ENCODE measurements at places on chromosomes 3 and 15.
A peak's percentile ranks its signal among the peaks of the same experiment; 100 is the strongest.

- DNase-seq: no peak
Measured at GRCh38 chr3:113677737-113678136, 18.7 kb downstream of the USF3 start.

DNA sequence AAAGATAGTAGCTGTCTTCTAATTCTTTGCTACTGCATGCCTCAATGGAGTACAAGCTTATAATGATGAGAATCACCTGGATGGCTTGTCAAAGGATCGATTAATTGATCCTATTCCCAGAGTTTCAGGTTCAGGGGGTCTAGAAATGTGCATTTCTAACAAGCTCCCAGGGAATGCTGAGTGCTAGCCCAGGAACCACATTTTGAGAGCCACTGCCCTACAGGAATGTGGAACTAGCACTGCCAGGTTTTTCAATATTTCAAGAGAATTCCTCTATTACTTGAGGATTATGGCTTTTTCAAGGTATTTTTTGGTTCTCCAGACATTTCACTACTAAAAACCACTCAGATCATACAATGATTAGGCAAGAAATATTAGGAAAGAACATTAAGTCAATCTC lies 52.7 kb downstream of the RARB start:
- no peak for DNase-seq

GRCh38 chr3:134809427-134810051 lies 14.5 kb downstream of the EPHB1 start:
- DNase-seq: no peak

GRCh38 chr15:100693451-100693850 lies 91.1 kb downstream of the ASB7 start:
- DNase-seq: no peak

GRCh38 chr3:157441102-157441624 lies 4.5 kb downstream of the PTX3 start:
- DNase-seq: no peak

- no peak for DNase-seq
Measured at GRCh38 chr3:108378153-108378951, 82.0 kb downstream of the HHLA2 start.

- no peak for DNase-seq
Measured at GRCh38 chr3:196868297-196868661, 559 bp downstream of the SENP5 start.

- no peak for DNase-seq
Measured at GRCh38 chr3:168422843-168423242, 327.1 kb upstream of the GOLIM4 start.

DNA sequence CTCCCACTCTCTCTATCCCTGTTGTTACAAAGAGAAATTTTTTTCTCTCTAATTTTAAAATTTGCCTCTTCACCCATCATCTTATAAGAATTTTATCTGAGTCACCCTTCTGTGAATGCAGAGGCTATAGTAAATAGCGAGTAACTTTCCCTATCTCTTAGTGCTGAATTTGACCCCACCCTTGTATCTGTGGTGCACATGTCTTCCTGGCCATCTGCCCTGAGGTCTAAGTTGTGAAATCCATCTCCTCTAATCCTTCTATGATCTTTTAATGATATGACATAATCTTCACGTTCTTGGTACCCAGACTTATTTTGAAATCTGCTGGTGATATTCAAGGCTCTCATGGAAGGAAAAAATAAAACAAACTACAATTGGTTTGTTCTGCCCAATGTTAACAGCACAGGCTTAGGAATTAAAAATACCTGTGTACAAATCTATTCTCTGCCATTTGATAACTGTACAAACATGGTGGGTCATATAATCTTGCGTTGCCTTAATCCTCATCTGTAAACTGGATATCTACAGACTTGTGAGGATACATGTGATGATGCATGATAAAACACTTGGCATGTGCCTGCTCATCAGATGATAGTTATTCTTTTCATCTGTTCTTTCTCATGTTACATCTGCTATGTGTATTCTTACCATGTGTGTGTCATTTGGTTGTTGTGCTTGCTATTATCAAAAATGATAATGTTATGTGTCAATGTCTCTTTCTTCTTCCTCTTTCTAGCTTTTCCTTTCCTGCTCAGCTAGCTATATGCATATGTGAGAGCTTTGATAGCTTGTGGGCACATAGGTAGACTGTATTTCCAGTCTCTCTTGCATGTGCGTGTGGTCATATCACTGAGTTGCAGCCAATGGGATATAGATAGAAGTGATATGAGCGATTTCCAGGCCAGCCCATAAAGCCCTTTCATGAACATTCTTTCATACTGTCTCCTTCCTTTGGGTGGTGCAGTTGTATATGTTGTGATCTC lies 13.7 kb upstream of the CCR3 start:
- peak; percentile 66 for DNase-seq

- no peak for DNase-seq
Measured at GRCh38 chr3:72679540-72680198, 168.6 kb downstream of the SHQ1 start.

DNA sequence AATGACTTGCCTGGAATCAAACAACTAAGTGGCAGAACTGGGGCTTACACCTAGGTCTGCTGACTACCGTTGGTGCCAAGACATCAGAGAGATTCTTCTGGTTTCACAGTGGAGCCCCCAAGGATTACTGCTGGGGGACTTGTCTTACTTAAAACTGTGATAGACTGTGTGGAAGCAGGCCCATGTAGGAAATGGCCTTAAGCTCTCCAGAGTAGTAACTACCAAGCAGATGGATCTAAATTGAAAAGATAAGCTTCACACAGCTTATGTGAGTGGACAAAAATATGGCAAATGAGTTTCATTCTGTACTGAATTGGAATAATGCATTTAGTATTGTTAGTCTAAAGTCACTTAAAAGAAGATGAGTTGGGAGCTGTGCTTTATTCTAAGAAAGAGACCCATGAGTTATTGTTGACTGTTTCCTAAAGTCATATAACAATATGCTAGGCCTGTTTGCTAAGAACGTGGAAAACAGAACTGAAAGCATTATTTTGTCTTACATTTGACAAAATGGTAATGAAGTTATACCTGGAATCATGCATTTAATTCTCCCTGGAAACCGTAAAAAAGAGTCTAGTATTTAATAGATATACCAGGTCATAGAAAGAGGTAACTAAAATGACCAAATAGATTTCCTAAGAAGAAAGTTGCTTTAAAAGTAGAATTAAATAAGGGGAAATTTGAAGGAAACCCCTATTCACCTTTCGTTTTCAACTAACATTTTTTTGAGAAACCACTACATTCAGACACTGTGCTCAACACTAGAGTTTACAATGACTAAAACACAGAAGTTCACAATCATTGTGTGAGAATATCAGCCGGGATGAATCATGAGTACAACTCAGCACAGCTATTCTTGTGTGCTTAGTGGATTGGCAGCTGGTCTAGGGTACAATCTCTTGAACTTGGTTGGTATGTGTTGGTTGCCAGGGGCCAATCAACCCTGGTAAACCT lies 13.0 kb upstream of the MAPK6 start:
- DNase-seq: no peak

DNA sequence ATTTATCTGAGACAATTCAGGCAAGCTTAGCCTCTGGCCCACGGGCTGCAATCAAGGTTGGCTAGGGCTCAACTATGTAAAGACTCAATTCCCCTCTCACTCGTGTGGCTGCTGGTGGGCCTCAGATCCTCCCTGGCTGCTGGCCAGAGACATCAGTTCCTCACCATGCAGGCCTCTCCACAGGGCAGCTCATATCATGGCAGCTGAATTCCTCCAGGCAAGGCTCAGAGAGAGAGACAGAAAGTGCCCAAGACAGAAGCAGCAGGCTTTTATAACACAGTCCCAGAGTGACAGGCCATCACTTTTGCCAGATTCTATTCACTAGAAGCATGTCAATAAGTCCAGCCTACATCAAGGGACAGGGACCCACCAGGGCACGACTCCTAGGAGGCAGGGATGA lies 63.2 kb downstream of the XXYLT1 start:
- DNase-seq: no peak

DNA sequence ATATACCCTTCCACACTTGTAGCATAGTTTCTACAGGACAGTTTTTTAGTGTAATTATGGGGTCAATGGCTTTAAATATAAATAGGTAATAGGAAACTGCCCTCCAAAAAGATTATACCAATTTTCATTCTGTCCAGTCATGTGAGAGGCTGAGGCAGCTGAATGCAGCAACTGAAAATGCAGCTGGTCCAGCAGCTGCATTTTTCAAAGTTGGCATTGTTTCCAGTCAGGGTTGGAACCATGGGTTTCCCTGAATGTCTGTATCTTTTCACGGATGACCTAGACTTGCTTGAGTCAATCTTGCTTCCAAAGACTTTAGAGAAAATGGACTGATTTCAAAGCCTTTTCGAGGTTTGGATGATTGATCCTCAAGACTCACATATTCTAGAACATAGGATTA lies 9.9 kb upstream of the KNL1 start:
- DNase-seq: no peak

- DNase-seq: no peak
Measured at GRCh38 chr3:177307391-177307790, 110.1 kb upstream of the TBL1XR1 start.

DNA sequence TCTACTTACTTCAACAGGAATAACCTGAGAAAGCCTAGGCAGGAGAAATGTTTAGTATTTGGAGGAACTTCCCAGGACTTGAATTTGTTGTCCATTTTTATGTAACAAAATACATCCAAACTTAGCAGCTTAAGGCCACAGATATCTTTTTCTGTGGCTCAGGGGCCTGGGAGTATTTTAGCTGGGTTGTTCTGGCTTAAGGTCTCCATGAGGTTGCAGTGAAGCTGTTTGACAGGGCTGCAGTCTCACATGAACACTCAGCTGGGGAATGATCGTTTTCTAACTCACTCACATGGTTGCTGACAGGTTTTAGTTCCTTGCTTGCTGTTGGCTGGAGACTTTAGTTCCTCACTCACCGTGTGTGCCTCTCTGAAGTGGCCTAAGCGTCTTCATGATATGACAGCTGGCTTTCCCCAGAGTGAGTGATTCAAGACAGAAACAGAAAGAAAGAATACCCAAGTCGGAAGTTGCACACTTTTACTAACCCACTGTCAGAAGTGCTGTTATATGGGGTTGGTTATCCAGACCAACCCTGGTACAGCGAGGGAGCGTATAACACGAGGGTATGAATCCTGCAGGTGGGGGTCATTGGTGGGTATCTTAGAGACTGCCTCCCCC lies 229.7 kb upstream of the TBL1XR1 start:
- no peak for DNase-seq

DNA sequence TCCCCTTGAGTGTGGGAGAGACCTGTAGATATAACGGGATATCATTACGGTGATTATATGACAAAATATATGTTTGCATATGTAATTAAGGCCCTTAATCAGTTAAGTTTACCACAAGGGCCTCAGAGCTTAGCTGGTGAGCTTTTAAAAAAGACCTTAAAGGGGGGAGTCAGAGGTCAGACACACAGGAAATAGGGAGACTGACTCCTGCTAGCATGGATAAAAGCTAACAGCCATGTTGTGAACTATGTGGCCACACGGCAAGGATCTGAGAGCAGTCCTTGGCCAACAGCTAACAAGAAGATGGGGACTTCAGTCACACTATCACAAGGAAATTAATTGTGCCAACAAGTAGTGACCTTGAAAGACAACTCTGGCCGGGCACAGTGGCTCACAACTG lies 3.1 kb downstream of the STAG1 start:
- DNase-seq: no peak

- DNase-seq: no peak
Measured at GRCh38 chr15:48469271-48469670, 138.0 kb downstream of the DUT start.

DNA sequence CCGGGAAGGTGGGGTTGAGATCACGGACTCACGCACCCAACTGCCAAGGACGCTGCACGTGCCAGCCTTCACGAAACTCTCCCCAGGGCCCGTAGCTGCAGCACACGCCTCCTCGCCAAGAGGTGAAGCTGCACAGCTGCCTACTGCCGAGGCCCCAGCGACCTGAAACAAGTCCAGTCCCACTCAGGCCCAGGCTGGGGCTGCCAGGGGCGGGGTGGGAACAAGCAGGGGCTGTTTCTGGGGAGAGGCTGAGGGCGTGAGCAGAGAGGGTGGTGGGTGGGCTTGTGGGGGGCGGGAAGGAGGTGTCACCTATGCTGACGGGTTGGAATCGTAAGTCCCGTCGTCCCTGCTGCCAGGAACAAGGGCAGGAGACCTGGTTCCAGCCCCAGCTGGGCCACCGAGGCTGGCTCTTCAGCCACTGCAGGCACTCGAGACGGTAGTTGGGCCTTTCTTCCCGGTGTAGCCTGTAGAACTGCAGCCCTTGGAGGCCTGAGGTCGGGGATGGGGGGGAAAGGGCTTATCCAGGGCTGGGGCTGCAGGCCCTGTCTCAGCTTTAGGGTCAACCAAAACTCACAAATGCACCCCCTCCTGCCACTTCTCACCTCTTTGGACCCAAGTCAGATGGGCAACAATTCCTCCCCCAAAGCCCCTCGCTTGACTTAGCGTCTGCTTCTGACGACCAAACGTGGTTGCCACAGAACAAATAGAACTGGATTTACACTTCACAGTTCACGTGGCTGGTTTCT lies 44.4 kb downstream of the MUC20 start:
- DNase-seq: no peak

DNA sequence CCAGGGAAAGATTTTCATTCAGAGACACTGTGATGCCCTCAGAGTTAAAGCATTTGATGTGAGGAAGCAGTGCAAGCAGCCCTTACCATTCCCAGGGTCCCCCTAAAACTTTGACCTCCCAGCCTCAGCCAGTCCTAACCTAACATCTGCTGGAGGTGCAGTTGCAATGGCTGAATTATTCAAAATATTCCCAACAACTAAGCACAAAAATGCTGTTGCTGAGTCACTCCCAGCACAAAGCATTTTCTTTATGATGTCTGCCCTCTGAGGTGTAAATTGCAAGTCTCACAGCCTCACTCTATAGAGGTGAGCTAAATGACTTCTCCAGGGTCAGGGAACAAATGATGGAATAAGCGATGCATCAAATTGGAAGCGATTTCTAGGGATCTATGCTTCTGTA lies 6.4 kb upstream of the REC114 start:
- DNase-seq: no peak

GRCh38 chr3:143840636-143841035 lies 7.6 kb downstream of the SLC9A9 start:
- DNase-seq: no peak

GRCh38 chr3:188853856-188854771 lies 317.7 kb upstream of the TPRG1 start:
- no peak for DNase-seq

DNA sequence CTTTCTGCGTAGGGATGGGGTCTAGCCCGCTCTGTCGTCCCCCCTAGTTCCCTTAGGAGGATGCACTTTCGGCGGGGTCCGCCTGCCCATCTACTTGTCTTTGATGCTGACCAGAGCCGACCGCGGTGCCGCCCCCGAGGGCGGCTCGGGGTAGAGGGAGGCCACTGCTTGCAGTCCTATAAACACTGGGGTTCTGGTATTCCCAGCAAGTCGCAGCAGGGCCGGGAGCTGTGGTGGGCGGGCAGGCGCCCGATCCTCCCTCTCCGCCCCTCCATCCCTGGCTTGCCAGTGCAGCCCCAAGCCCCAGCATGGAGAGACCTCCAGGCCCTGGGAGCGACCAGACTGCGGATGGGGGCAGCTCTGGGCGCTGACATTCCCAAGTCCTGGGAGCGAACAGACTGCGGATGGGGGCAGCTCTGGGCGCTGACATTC lies 830 bp downstream of the SEMA4B start:
- DNase-seq: no peak

- DNase-seq: peak; percentile 40
Measured at GRCh38 chr3:115146418-115147328, at the start of gene ZBTB20. Gene ZBTB20, minus strand, starts transcription at chr3:115147288.

GRCh38 chr3:36763850-36764703 lies at the start of gene DCLK3:
Gene DCLK3, minus strand, starts transcription at chr3:36764553. Its CDS starts 290 bp downstream, at chr3:36764263.
- no peak for DNase-seq
